ENCODE measurements at places on chromosomes 4 and X.

DNA sequence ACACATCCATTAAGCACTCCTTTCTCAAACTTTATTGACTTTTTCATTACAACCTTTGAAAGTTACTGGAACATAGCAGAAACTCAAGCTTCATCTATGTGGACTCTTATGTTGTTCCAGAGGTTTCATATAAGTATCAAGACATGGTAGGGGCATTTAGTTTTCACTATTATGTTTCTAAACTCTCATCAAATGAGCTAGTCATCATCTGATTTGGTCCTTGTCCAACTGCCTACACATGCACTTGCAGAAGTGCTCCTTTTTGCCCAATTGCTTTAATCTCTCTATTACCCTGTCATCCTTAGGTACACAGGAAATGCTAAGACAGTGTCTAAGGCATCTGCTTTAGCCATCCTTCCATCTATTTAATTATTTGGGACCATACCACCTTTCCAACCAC lies 42.2 kb upstream of the EPGN start:
- no peak for DNase-seq

- peak; percentile 31 for DNase-seq
Observed at GRCh38 chr4:127622921-127623796, 9.6 kb upstream of the INTU start.

- DNase-seq = no peak
Observed at GRCh38 chr4:141826260-141826659, 189.9 kb downstream of the IL15 start.

DNA sequence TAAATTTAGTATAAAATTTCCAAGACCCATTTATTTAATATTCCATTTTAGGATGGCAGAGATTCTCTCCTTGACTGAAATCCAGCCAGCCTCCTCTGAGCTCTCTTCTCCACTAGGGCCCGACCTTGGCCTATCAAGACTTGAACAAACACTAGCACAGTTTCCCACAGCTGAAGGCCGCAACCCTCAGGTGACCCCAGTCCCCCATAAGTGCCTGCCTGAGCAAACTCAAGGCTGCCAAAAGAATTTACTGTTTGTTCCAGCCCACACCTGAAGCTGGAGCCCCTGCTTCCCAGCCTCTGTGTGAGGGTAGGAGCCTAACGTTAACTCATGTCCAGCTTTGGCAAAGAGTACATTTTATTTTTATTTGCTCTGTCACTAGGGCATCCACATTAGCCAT lies 629.0 kb upstream of the ZFP42 start:
- no peak for DNase-seq

DNA sequence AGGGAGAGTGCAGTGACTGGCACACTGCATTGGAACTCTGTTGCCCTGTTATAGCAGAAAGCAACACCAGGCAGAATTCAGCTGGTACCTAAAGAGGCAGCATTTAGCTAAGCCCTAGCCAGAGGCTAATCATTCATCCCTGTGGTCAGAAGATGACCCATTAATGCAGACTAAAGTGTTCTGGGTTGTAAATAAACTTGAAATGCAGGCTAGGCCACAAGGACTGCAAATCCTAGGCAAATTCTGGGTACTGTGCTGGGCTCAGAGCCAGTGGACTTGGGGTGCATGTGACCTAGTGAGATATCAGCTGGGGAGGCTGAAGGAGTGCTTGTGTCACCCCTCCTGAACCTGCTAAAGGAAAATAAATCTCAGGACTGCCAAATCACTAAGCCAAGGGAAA lies 91.2 kb downstream of the LPAR4 start:
- DNase-seq = no peak

- no peak for DNase-seq
Observed at GRCh38 chr4:110830461-110830860, 207.6 kb upstream of the PITX2 start.

DNA sequence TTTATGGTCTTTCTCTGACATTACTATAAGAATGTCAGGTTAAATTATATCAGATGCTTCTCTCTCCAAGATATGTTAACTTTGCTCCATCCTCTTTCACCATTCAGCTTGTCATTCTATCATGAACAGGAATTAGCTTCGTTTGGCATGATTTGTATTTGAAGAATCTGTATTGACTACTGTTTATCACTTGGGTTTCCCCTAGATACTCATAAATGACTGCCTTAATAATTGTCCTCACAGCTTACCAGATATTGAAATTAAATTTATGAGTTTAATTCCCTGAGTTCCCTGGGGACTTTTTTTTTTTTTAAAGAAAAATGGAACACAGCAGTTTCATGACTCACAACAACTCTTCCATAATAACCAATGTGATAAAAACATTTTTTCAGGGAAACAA lies 76.2 kb upstream of the EOLA2 start:
- no peak for DNase-seq

DNA sequence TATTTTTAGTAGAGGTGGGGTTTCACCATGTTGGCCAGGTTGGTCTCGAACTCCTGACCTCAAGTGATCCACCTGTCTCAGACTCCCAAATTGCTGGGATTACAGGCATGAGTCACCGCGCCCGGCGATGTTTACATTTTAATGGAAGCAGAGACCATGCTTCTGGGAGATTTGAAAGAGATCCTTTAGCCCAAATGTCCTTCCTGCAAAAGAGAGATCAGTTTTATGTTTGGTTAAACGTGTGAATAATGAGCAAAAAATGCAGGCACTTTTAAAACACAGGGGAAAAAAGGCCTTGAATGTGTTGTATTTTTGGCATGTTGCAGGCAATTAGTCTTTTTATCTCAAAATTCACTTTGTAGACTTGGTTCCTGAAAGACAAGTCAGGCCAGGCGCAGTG lies 95.8 kb upstream of the ELOVL6 start:
- no peak for DNase-seq

DNA sequence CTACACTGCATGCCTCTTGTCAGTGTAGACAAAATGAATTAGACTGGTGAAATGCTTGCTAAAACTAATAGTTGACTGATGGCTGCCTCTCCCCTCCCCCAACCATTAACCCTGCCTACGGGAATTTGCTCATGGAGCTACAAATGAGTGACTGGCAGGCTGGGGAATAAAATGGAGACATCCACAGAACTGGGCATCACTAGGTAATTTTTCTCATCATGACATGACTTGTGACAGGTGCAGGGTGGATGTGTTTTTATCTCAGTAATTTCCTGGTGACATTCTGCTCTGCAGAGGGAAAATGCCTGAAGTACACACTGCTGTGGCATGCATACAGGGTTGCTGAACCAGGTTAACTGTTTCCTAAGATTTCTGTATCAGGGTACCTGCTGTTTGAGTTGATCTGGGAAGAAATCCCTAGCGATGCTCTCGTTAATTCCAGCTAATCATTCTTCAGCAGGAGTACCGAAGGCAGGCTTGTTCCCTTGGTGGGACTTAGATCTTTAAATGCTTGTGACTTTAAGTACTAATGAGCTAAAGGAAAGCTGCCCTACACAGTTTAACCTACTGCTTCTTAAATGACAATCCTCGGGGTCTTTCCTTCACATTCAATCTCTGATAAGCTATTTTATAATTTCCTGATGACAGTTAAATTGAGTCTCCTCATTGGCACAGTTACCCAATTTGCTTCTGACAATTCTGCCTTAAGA lies 376.3 kb upstream of the LCORL start:
- DNase-seq = no peak

- no peak for DNase-seq
Observed at GRCh38 chr4:7817877-7818398, 121.7 kb downstream of the AFAP1 start.

DNA sequence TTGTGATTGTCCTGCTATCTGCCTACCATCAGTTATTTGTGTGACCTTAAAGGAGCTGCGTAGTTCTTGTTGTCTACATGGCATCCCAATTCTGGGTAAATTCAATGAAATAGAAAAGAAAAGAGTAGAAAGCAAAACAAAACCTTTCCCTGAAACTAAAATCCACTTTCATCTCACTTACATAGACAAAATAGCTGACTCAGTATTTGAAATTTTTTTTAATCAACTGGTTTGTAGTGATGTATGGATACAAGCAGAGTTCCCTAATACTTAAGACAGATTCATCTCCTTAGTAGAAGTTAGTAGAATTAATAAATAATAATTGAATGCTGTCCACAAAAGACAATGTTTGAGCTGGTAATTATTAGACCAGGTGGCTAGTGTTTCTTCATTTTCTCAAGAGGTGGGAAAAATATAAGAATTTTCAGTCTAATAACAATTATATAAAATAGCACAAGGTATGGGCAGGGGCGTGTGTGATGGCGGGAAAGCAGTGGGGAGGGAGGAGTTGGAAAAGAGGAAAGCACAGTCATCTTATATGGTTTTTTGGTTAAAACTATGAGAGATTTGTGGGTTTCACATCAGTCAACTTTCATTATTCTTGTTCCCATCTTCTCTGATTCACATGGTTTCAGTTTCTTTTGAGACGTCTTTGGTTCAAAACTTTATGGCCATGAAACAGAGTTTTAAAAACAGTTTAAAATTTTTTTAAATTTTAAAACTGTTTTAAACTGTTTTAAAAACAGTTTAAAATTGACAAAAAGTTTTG lies 275.2 kb downstream of the SPRY1 start:
- DNase-seq = no peak

GRCh38 chr4:106691749-106692148 lies 323.2 kb upstream of the GIMD1 start:
- no peak for DNase-seq

GRCh38 chr4:79874197-79874596 lies 198.8 kb downstream of the ANTXR2 start:
- DNase-seq = no peak

- DNase-seq = no peak
Observed at GRCh38 chr4:42328978-42329377, 68.3 kb upstream of the SHISA3 start.

DNA sequence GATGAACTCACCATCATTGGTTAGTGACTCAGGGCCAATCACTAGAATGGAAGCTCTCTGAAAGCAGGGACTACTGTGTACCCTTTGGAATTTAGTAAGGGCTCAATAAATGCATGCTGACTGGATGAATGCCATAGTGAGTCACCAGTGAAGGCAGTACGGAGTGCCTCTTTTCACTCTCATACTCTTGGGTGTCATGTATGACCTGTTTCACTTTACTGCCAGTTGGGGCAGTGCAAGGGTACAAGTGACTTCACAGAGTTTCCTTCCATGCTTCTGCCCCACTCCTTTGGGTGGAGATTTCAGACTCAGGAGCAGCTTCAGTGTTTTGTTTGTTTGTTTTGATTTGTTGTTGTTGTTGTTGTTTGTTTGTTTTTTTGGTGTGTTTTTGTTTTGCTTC lies 57.7 kb downstream of the SOX3 start:
- no peak for DNase-seq
